ENCODE measurements at places on chromosomes 7 and 10.

DNA sequence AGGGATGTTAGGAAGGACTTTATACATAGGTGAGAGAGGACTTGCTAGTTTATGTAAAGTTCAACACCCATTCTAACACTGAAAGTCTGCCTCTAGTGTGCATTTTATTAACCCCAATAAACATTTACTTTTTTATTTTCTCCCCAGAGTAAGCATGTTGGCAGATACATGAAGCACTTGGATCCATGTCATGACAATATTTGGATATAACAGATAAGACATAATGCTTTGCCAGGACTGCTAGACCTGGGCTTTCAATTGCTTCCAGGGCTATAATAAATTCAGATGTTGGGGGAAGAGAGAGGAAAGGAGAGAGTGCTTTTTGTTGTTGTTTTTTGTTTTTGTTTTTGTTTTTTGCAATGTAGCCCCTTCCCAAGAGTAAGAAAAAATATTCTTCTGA, 269.3 kb upstream of the LRRTM3 start:
- DNase-seq = no peak

GRCh38 chr7:55502124-55502857, 70.0 kb downstream of the VOPP1 start:
- no peak for DNase-seq

DNA sequence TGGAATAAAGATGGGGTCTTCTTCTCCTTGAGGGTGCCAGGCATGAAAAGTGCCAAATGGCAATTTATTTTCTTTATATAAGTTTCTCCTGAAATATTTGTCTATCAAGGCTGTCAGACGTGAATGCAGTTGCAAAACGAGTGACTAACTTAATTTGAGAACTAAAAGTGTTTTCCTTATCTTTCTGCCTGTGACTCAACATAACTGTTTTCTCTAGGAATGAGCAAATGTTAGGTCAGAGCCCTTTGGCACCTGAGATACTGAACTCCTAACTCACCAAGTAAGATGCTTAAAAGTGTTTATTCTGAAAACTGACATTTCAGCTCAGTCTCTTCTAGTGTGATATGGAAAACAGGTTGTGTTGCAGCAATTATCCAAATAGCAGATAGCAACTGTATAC, 197.0 kb downstream of the STK31 start:
- DNase-seq = no peak

DNA sequence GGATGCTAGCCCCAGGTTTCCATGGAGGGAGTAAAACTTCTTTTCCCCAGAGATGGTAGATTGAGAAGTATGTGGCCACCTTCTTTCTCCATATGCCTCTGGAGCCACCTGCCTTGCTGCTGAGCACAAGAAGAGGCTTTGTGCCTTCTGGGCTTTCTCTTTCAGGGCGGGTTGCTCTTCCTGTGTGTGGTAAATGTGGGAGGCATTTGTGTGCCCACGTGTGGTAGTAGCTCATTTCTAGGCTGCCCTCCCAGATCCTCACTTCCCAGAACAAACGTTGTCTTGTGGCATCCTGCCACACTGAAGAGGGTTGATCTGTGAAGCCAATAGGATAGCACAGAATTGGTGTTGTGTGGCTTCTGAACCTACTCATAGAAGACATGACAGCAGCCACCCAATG, 342.0 kb upstream of the PODXL start:
- no peak for DNase-seq

DNA sequence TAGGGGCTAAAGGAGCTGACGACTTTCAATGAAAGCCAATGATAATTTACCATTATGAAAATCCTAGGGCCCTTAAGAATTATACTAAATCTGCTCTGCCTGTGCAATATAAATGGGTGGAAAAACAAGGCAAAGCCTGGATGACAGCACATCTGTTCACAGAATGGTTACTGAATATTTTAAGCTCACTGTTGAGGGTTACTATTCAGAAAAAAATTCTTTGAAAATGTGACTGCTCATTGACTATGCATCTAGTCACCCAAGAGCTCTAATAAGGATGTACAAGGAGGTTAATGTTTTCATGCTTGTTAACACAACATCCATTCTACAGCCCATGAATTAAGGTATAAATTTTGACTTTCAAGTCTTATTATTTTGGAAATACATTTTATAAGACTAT, 8.9 kb downstream of the DKK1 start:
- DNase-seq = no peak

- DNase-seq = no peak
Measured at GRCh38 chr10:111158595-111158994, 81.8 kb downstream of the ADRA2A start.

DNA sequence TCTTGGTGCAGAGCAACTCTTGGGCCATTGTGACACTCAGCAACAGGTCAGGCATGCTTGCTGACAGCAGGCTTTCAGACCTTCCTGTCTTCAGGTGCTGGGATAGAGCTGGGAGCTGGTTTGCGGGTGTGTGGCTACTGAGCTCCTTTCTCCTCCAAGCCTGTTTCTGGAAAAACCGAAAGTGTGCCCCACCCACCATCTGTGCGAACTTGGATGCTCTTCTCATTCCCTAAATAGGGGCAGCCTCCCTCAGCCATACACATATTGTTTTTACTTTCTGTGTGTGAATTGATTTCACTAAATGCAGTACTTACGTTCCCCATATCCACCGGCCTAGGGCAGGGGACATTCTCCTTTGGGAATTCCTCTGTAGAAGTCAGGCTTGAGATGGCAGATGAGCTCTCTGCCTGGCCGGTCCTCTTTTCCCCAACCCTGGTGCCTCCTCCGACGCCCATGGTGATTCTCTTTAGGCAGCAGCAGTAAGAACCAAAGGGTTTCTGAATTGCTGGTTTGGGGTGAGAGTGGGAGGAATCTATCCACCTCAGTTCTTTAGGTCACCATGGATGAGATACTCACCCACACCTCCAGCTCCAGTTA, 6.3 kb upstream of the NEUROG3 start:
- DNase-seq = no peak

DNA sequence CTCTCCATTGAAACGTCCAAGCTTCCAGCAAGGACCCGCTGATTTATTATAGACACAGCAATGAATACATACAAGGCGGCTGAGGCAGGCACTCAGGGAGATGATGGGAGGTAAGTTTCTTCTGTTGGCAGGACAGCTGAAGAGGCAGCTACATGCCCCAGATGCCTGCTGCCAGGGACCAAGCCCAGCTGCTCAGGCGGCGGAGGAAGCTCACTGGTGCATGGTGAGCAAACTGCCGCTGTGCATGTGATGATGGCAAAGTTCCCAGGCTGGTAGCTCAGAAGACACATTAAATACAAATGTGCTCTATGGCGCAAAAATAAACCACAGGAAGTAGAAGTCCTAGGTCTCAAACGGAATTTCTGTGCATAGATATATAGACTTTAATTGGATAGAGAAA, 2.3 kb downstream of the DNTT start:
- DNase-seq = no peak

- no peak for DNase-seq
Measured at GRCh38 chr7:13851736-13852135, 137.7 kb downstream of the ETV1 start.

GRCh38 chr10:80659289-80659688, 121.6 kb downstream of the SH2D4B start:
- no peak for DNase-seq

DNA sequence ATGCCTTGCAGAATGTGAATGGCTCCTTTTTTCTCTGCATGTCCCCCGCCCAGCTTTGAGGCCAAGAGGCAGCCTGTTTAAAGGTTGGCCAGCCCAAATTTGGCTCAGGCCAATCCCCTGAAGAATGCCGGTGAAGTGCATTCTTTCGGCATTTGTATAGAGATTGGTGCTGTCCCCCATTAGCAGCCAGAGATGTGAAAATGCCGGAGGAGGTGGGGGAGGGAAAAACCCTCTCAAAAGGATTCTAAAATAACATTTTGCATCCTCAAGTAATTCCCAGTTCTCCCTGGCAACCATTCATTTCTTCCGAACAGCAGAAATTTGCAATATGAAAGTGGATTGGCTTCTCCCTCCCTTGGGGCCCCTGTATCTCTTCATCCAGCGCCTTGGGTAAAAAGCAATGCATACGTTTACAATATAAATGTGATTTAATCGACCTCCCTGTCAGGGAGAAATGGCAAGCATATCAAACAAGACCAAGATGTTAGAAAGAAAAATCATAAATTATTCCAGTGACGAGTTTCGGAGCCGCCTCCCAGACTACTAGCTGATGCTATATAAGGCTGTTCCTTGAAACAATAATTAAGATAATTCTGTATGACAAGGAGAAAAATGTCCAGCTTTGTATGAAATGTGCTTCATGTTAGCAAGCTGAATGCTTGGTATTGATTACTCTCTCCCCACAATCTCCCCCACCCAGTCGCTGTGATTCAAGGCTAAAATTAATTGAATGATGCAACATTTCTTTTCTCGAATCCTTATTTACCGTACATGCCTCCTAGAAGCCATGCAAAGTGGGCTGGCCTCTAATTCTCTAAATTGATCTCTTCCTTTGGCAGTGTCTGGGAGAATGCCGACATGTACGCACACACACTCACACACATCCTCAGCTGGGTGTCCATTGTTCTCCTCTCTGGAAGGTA, 323.7 kb downstream of the RPS24 start:
- DNase-seq = no peak

DNA sequence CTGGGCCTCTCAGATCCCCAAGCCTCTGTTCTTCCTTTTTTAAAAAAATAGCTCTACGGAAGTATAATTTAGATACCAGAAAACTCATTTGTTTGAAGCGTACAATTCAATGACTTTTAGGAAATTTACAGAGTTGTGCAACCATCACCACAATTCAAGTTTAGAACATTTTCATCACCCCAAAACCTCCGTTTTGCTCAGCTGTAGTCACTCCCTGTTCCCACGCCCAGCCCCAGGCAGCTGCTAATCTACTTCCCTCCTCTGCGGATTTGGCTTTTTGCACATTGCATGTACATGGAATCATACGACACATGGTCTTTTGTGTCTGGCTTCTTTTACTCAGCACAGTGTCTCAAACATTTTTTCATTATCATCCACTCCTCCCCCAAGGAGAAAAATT, 229.2 kb downstream of the TCF7L2 start:
- DNase-seq = no peak

DNA sequence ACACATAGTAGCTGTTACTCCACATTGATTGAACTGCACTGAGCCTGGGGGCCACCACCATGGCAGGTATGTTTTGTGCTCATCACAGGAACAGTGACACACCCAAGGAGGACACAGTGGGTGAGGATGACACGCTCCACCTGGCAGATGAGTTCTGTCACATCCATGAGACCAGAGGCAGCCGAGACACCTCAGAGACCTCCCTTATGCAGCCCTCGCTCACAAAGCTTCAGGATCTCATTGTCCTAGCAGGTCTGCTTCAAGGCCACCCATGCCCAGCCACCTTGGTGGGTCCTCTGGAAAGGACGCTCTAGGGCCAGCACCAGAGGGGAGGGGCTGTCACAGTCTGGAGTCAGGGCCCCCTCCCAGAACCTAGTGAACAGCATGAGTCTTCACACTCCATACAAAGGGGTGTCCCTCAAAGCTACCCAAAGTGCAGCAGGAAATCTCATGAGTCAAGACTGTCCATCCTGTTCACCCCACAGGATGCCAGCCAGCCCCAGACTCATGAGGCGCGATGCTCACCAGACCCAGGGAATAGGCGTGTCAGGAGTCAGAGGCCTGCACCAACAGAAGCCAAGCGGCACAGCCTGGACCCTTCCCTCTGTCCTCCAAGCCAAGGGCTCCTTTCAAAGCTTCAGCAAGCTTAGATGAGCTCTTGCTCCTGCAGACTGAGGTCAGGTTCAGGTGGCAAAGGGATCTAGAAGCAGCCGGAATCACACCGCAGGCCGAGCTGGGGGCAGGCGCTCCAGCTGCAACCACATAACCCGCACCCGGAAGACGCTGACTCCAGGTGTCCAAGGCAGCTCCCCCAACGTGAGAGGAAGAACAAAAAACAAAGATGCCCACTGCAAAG, 9.6 kb downstream of the FAM53B start:
- no peak for DNase-seq

- peak; percentile 62 for DNase-seq
Measured at GRCh38 chr10:99555825-99556523, 23.2 kb downstream of the NKX2-3 start.

DNA sequence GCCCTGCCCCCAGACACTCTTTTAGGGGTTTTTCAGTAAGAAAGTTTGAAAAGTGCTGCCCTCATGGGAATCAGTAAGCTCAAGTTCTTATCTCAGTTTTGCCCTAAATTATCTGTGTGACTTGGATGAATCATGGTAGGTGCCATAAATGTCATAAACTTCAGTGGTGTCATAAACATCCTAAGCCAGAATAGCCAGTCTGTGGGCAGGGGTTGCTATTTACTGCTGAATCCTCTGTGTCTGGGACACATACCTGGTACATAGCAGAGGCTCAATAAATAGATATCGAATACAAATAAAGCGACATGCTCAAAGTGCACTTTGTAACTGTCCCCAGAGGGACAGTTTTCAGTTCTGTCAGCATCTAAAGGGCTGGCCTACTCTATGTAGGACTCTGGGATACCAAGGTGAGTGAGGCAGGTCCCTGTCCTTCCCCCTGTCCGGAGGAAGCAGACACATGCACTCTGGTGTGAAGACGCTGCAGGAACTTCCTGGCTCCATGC, 502.1 kb downstream of the RPS24 start:
- no peak for DNase-seq

DNA sequence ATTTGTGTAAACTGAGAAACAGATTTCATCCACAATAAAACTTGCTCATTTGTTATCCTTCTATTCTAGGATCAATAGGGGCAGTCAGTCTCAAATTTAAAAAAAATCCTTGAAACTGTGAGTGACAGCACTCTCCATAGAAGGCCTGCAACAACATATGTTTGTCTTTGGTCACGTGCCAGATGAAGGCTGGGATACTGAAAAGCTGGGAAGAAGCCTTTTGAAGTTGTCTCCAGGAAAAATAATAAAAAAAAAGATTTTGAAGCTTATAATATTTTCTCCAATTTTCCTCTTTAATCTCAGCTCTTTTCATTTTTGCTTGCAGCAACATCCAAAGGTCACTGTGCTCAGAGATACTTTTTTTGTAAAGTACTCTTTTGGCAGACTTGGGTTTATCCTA, 128.6 kb upstream of the SLC26A5 start:
- no peak for DNase-seq

GRCh38 chr10:70272925-70273316, 10.9 kb downstream of the NPFFR1 start:
- DNase-seq = no peak

GRCh38 chr7:39153647-39154046, 175.9 kb downstream of the POU6F2 start:
- no peak for DNase-seq

DNA sequence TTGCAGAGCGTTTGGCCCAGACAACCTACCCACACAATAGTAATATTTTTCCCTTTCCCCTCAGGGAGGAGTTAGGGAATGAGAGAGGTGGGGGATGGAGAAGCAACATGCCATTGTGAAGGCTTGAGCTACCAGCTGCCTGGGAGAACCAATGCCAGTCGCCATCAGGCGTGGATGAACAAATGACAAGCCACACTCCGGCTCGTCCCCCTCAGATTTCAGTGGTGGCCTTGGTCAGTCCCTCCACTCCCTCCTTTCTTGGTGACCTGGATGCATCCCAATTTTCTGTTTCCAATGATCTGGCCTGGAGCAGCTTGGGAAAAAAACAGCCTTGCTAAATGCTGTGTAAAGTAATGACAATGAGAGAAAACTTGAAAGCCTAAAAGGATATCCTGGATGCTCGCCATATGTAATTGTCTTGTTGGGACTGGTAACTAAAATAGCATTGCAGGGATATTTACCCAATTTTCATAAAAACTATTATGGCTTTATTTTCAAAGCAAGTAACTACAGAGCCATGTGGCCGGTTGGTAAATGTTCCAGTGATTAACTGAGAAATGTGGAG, 110.7 kb downstream of the ICA1 start:
- DNase-seq = no peak
